Testis (tissue), 5 donors: ENCODE measurements at places on chromosomes 12 and 14. TPM values are rescaled to one million over a fixed set of nuclear protein-coding genes. Genes with fewer than 3 reads are reported as not detected.

- no peaks in the 10 kb centered on the region for H3K4me1 ChIP-seq
These were observed 235.8 kb upstream of the ALG10 start for GRCh38 chr12:33786532-33786931.

GRCh38 chr12:116656306-116656705 is 81.6 kb downstream of the SPRING1 start:
- H3K27ac ChIP-seq, result no peak overlapping the region
- DNase-seq, result no peak
- H3K36me3 ChIP-seq, result no peaks in the 10 kb centered on the region
- H3K4me1 ChIP-seq, result peaks cover 12% of the 10 kb centered on the region

DNA sequence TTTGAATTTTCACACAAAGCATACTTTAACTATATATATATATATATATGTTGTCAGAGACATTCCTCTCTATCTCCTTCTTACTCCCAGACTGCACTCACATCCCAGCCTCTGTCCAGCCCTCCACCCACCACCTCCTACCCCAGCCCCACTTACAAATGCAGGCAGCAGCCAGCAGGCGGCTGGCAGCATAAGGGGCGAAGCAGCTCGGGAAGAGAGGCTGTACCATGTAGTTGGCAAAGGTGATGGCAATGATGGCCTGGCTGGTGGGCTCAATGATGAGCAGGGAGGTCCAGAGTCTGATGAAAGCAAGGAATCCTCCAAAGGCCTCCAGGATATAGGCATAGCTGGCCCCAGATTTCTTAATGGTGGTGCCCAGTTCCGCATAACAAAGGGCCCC is 2.5 kb downstream of the SLC7A7 start:
- H3K4me1 ChIP-seq, result no peaks in the 10 kb centered on the region
- no peaks in the 10 kb centered on the region for H3K27me3 ChIP-seq
- DNase-seq, result no peak
- no peaks in the 10 kb centered on the region for H3K36me3 ChIP-seq

DNA sequence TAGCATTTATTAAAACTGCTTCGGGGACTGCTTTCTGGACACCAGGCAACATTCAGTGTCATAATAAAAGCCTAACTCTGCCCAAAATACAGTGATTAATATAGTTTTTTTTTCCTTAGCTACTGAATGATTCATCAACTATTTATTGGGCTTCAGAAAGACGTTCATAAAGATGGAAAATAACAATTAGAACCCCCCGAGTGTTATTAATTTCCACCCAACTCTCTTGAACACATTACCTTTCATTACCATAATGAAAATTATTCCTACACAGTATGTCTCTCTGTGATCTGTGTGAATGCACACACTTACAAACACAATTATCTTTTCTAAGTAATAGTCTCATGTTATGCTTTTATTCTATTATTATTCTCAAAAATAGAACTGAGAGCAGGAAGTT is 473.0 kb downstream of the ADAMTS20 start:
- H3K4me3 ChIP-seq, result no peak overlapping the region
- H3K4me1 ChIP-seq, result no peaks in the 10 kb centered on the region
- H3K36me3 ChIP-seq, result no peaks in the 10 kb centered on the region
- no peaks in the 10 kb centered on the region for H3K27me3 ChIP-seq
- H3K27ac ChIP-seq, result no peak overlapping the region

GRCh38 chr12:94240171-94240570 is 91.8 kb downstream of the PLXNC1 start:
- H3K27me3 ChIP-seq, result no peaks in the 10 kb centered on the region
- H3K4me3 ChIP-seq, result no peak overlapping the region
- no peak for DNase-seq
- no peaks in the 10 kb centered on the region for H3K36me3 ChIP-seq
- H3K4me1 ChIP-seq, result no peaks in the 10 kb centered on the region

GRCh38 chr12:94855853-94856252 is 147.6 kb downstream of the NDUFA12 start:
- DNase-seq, result no peak
- H3K4me1 ChIP-seq, result no peaks in the 10 kb centered on the region
- no peak overlapping the region for H3K4me3 ChIP-seq
- H3K27ac ChIP-seq, result no peak overlapping the region

DNA sequence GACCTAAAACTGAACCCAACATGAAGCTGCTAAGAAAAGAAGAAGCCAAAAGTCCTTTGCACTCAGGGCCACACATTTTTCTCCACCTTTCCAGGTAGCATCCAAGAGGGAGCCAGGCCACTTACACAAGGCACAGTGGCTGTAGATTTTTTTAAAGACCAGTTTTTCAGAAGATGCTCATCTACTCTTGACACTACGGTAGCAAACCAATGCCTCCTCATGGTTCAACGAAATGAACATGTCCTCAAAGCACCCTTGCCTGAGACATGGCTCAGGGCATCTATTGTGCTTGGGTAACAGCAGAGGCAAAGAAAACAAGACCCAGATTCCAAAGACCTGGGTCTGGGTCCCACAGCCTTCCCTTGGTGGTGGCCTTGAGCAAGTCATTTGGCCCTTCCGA is 22.3 kb downstream of the PRIMA1 start:
- no peak overlapping the region for H3K27ac ChIP-seq
- H3K27me3 ChIP-seq, result no peaks in the 10 kb centered on the region
- H3K4me3 ChIP-seq, result no peak overlapping the region

- no peak overlapping the region for H3K4me3 ChIP-seq
- peaks cover 6% of the 10 kb centered on the region for H3K4me1 ChIP-seq
- H3K36me3 ChIP-seq, result no peaks in the 10 kb centered on the region
- no peaks in the 10 kb centered on the region for H3K27me3 ChIP-seq
- no peak overlapping the region for H3K27ac ChIP-seq
- DNase-seq, result no peak
These were observed 11.4 kb downstream of the DPF3 start for GRCh38 chr14:72882463-72882862.

DNA sequence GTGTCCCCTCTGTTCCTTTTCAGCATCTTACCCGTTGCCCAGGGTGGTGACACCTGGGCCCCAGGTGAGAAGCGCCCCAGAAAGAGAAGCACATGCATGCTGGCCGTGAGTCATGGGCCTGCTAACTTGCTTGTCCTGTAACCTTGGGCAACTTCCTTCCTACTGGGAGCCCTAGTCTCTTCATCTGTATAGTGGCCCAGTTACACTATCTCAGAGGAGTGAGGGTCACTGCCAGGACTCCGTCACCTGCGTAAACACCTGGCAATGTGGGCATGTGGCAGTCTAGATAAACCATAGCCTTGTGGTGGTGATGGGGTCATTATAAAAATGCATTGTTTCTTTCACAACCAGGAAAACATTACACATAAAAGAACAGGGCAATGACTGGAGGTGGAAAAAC is 125.2 kb downstream of the SLC25A47 start:
- no peaks in the 10 kb centered on the region for H3K36me3 ChIP-seq
- no peaks in the 10 kb centered on the region for H3K27me3 ChIP-seq
- H3K4me3 ChIP-seq, result no peak overlapping the region
- DNase-seq, result no peak

DNA sequence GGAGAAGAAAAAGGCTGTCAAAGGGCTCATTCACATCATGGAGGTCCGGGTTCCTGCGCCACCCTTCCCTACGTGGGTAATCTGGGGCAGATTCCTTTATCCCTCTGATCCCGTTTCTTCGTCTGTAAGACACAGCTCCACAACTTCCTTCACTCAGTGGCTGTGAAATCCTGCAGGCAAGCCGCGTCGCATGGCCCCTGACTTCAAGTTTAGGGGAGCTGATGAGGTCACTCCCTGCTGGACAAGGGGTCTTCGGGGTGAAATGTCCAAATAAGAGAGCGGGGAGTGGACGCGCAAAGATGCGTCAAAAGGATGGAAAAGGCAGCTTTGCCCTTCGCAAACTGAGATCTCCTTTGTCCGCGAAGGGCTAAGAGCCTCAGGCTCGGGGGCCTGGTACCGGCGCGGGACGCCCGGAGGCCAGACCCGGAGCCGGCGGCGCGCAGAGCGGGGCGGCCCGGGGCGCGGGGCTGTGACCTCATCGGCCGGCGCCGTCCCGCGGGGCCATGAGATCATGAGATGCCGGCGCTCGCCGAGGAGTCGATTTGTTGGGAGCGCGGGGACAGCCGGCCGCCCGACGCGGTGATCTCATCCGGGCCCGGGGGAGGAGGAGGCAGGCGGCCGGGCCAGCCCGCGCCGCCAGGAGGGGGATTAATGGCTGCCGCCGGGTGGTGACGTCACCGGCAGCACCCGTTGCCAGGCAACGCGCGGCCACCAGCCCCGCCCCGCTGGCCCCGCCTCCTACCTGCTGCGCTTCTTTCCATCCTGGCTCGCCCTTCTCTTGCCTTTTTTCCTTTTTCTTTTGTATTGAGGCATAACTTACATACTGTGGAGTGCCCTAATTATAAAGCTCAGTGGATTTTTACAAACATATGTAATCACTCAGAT is 62.1 kb downstream of the HRK start:
- H3K27me3 ChIP-seq, result no peaks in the 10 kb centered on the region
- H3K27ac ChIP-seq, result peak overlapping the region; percentile 96
- DNase-seq, result peak; percentile 91
- peak overlapping the region; percentile 82 for H3K4me3 ChIP-seq

Gene BEST3
- 2.1 TPM for total RNA-seq

Gene SLCO1A2
- 2.7 TPM for total RNA-seq

Gene RBP5
- 4.0 TPM for total RNA-seq

Gene SOCS4
- total RNA-seq, result 11.4 TPM

Gene KRT8
- 13.2 TPM for total RNA-seq

Gene CAPS2
- 22.1 TPM for total RNA-seq

Gene TGFB3
- total RNA-seq, result 9.4 TPM
